ENCODE measurements at places on chromosomes 16 and 17.

- no peak for DNase-seq
Observed at GRCh38 chr17:32626379-32626791, 139.6 kb downstream of the CDK5R1 start.

DNA sequence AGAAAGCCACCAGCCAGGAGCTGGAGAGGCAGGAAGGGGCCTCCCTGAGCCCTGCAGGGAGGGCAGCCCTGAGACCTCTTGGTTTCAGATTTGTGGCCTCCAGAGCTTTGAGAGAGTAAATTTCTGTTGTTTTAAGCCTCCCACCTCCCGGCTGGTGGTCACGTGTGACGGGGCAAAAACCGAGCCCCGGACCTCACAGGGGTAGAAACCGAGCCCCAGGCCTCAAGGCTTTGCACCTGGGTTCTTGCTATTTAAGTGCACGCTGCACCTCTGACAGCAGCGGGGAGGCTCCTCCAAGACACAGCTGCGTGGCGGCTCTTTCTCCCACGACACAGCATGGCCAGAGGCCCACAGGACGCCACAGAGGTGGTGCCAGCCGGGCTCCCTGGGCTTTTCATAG lies 17.4 kb upstream of the ZC3H18 start:
- no peak for DNase-seq

DNA sequence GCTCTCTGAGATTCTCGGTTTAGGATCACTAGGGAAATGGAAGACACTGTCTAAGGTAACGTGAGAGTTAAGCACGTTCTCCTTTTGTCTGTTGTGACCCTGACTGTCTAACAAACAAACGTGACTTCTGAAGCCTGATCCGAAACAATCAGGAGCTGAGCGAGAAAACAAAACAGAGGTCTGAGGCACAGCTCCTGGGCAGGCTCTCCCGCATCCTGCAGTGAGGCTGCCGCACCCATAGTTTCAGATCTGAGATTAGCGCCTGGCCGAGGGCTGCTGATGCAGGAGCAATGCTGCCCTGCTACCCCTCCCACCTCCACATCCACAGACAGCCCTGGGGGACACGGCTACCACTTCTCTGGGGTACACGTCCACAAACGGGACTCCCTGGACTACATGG lies 46.7 kb downstream of the RNF157 start:
- DNase-seq, result peak; percentile 36

GRCh38 chr17:83193336-83194185 lies 114.2 kb downstream of the METRNL start:
- no peak for DNase-seq

GRCh38 chr16:84043486-84044117 lies 1.0 kb upstream of the SLC38A8 start:
- no peak for DNase-seq

DNA sequence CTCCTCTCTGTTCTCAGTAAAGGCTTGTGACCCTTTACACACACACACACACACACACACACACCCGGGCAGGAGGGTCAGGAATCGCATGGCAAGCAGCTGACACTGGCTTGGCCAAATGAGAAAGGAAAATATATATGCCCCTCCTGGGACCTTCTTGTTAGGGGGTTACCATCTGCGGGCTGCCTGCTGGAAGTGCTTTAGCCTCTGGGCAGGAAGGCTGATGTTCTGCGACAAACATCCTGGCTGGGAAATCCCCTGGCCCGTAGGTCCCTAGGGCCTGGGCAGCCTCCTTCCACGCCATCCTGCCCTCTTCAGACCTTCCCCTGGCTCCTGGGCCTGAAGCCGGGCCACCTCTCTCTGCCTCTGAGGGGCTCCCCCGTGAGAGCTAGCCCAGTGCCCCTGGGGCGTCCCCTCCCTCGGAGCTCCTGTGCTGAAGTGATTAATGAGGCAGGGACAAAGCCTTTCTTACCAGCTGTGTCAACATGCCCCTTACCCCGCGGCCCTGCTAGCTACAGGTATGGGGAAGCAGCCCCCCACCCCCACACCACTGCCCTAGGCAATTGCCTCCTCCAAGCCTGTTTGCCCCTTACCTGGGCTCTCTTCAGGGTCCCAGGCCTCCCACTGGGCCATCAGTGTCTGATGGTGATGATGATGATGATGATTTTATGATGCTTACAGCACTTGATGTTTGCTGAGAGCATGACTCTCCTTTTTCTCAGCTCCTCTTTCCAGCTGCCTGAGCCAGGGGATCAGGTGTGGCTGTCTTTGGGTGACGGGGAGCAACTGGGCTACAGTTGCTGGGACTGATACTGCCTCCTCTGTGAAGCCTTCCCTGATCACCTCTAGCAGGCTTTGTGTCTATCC lies 32.8 kb upstream of the ETV4 start:
- DNase-seq, result no peak

DNA sequence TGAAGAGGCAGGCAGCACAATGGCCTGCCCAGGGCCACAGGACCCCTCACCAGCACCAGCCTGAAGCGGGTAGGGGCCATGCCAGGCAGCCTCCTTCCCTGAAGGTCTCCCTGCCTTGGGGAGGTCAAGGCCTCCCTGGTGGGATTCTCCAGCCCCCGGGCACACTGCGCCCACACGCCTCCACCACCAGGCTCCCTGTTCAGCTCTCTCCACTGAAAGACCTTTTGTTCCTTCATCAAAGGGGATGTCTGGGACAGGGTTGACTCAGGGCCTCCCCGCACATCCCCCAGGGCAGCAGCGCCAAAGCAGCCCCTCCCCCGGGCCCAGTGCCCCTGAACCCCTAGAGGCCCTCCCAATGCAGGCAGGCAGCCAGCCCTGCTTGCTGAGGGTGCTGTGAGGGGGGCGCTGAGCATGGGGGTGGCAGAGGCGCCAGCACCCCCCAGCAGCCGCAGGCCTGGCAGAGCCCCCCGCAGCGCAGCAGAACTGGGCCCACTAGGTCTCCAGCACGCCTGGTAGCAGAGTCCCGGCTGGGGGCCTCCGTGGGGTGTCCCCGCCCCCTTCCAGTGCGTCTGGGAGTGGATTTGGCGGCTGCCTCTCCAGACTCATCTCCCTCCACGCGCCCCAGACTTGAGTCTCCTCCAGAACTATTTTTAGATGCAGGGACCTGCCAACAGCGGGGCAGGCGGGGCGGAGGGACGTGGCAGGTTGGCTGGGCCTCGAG lies 13.1 kb downstream of the BCAR1 start:
- no peak for DNase-seq

- no peak for DNase-seq
Observed at GRCh38 chr16:9706217-9706836, 475.9 kb downstream of the GRIN2A start.

DNA sequence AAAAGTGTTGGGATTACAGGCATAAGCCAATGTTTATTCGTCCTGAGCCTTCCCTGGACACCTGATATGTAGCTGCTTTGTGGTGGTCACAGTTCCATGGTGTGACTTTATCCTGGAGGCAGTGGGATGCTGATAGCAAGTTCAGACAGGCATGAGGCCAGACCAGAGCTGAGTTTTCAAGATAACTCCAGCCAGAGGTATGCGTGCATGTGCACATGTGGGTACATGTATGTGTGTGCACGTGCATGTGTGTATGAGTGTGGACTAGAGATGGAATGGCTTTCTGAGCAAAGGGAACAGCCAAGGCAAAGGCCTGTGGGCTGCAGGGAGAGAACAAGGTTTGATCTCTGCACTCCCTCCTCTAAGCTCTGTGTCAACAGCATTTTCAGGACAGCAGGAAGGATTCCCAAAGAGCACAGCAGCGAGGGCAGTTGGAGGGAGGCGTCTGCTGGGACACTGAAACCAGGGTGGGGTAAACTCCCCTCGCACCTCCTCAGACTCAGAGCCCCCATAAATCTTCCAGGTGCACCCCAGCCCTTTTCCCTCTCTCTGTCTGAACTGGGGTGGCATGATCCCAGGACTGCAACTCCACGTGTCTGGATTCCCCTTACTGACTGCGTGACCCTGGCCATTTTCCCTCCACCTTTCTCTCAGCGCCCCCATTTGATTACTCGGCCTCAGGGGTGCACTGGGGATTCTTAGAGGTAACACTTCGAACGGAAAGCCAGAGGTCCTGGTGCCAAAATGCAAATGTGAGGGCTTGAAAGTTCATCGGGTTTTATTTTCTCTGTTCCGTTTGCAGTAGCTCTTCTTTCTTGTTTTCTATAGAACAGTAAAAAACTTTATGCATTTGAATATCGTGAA lies 15.3 kb downstream of the NLRC5 start:
- no peak for DNase-seq

GRCh38 chr16:27430923-27431484 lies 29.0 kb downstream of the IL21R start:
- no peak for DNase-seq

- no peak for DNase-seq
Observed at GRCh38 chr17:62824290-62825131, 16.4 kb upstream of the MARCHF10 start.

DNA sequence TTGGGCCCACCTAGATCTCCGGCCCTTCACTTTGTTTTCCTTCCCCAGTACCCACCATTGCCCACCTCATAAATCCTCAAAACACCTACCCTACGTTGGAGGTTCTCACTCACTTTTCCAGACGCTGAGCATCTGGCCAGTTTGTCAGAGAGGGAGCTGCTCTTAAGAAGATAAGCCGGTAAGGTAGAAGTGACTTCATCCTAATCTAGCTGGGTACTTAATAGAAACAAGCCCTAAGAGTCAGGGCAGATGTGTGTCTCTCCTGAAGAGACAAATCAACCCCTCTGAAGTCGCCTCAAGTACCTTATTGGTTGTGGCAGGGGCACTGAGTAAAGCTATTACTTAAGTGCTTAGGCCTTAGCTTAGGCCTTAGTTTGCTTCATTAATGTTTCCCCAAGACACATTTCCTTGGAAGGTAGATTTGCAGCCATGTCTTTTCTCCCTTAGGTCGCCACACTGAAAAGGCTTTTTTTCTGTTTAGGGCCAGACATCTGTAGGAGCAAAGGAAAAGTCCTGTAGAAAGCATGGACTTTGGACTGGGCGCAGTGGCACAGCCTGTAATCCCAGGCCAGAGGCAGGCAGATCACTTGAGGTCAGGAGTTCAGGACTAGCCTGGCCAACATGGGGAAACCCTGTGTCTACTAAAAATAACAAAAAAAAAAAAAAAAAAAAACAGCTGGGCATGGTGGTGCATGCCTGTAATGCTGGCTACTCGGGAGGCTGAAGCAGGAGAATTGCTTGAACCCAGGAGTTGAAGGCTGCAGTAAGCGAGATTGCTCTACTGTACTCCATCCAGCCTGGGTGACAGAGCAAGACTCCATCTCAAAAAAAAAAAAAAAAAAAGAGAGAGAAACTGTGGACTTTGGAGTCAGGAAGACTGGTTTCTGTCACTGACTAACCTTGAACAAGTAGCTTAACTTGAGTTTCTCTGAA lies 1.0 kb downstream of the TACO1 start:
- no peak for DNase-seq

- DNase-seq, result no peak
Observed at GRCh38 chr17:28957992-28958355, 6.7 kb upstream of the PHF12 start.

Data from central memory CD4-positive, alpha-beta T cell (primary cell).